ENCODE measurements at places on chromosomes 16 and 17.

GRCh38 chr16:89541792-89542191 lies 18.7 kb upstream of the RPL13 start:
- DNase-seq = no peak

- DNase-seq = no peak
Measured at GRCh38 chr16:4938683-4939030, 1.7 kb upstream of the PPL start.

DNA sequence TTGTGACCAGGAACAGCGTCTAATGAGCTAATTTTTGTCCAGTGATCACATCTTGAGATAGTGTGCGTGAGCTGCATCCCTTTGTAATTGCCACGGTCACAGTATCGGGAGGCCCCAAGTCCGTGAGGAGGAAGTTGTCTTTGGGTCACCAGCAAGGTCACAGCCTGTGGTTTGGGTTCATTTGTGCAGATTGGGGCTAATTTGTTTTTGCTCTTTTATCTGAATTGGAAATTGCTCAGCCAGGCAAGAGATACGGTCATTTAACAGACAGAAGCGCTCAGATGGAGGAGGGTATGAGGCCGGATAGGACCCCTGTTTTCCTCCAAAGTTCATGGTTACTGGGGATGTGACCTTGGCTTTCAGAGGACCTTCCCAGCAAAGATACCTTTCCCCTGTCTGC lies 174.1 kb downstream of the SNX29 start:
- no peak for DNase-seq

DNA sequence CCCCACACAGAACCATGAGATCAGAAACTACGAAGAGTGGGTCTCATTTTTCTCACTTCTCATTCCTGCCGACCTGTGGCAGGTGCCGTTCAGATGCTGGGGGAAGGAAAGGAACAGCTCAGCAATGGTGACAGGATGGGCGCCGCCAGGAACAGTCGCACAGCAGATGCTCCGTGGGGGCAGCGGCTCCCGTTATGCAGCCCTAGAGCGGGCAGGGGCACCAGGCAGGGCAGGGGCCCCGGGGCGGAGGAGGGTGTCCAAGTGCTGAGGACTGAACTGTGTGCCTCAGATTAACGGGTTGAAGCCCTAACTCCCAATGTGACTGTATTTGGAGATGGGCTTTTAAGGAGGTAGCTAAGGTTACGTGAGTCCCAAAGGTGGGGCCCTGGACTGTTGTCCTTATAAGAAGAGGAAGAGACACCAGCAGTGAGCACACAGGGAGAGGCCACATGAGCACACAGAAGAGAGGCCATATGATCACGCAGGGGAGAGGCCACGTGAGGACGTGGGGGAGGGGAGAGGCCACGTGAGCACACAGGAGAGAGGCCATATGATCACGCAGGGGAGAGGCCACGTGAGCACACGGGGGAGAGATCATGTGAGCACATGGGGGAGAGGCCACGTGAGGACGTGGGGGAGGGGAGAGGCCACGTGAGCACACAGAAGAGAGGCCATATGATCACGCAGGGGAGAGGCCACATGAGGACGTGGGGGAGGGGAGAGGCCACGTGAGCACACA lies 95.7 kb upstream of the METRNL start:
- peak; percentile 34 for DNase-seq

- no peak for DNase-seq
Measured at GRCh38 chr16:65769055-65769465, 597.4 kb upstream of the CDH5 start.

DNA sequence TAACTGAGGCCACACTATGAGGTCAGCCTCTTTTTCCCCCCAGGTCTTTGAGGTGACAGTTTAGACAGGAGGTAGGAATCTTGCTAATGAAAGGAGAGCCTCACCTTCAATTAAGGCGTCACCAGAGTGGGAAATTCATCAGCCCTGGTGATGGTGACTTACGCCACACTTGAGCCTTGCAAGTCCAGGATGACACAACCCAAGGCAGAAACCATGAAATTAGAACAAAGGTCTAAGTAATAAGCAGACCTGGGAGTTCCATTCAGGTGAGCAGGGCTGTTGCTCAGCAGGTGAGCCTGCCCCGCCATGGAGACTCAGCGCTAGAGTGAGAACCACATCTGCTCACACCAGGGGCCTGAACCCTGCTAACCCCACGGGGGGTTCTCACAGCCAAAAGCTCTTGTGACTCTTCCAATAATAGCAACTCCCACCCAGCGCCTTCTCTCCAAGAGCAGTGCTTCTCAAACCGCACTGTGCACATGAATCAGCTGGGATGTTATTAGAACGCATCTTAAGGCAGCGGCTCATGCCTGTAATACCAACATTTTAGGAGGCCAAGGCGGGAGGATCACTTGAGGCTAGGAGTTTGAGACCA lies 28.7 kb upstream of the KIFC3 start:
- no peak for DNase-seq

DNA sequence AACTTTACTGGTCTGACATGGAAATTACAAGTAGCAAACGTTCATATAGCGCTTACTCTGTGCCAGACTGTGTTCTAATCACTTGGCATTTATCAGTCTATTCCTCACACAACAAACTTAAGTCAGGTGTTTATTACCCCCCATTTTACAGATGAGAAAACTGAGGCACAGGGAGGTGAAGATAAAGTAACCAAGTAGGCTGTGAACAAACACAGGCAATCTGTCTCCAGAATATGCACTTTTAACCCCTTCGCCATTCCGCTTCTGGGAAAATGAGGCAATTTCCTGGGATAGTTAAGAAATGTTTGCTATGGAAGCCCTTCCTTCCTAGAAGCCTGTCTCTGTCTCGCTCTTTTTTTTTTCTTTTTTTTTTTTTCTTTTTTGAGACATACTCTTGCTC lies 12.2 kb upstream of the CXCL16 start:
- DNase-seq = no peak

- DNase-seq = no peak
Measured at GRCh38 chr17:30433514-30433913, 43.7 kb upstream of the GOSR1 start.

GRCh38 chr17:73492125-73492820 lies 152.0 kb downstream of the SDK2 start:
- no peak for DNase-seq

- DNase-seq = no peak
Measured at GRCh38 chr17:17121162-17121561, 78.9 kb downstream of the MPRIP start.

DNA sequence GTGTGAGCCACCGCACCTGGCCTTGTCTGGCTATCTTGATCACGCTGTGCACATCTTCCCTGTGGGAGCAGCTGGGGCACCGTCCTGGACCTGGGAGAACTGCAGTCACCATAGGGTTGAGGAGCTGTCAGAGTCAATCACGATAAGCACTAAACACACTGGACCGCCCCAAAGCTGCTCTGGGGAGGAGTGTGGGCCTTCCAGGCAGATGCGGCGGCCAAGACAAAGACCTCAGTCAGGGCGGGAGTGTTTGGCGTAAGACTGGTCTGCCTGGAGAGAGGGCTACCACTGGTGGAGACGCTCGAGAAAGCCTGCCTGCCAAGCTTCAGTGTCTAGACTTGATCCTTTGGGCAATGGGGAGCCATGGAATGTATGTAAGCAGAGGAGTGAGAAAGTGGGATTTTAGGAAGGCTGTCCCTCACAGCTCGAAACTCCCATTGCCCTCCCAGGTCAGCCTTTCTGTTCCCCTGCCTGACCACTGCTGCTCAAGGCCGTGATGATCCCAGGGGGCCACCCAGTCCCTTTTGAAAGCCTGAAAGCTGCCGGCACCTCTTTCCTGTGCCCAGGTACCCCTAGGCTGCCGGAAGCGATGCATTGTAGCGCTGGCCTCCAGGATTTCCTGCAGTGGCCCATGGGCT lies 29.3 kb upstream of the CIBAR2 start:
- no peak for DNase-seq

DNA sequence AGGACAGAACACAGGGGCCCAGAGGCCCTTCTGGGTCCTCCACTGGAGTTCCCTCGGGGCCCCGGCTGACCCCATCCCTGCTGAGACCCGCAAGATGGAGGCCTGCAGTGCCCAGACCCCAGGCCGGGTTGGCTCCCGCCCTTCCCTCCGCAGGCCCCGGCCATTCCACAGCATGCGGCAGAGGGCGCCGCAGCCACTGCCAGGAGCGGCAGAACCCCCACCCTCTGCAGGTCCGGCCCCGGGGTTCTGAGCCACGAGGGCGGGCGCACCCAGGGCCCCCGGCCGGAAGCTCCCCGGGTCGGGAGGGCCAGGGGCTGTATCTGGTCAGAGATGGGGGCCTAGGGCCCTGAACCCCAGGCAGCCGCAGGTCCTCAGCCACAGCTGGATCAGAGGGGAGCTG lies 2.4 kb upstream of the PERCC1 start:
- DNase-seq = peak; percentile 72

- no peak for DNase-seq
Measured at GRCh38 chr17:57585341-57586195, 159.5 kb downstream of the CCDC182 start.

DNA sequence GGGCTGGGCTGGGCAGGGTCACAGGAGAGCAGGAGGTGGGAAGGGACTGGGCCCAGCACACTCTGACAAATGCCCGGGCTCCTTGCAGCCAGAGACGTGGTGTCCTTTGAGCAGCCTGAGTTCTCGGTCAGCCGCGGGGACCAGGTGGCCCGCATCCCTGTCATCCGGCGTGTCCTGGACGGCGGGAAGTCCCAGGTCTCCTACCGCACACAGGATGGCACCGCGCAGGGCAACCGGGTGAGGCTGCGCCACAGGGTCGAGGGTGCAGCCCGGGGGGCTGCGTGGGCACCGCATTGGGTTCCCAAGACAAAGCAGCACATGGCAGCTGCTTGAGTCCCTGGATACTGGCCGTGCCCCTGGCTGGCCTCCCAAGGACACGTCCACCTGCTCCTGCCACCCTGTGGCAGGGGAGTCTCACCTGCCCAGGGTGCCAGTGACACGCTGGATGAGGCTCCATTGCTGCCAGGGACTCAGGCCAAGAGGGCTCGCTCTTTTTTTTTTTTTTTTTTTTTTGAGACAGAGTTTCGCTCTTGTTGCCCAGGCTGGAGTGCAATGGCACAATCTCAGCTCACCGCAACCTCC lies 21.3 kb downstream of the GALK1 start:
- no peak for DNase-seq

GRCh38 chr17:29445844-29446243 lies 55.7 kb downstream of the TAOK1 start:
- DNase-seq = no peak

- DNase-seq = no peak
Measured at GRCh38 chr17:66737524-66737923, 97.4 kb upstream of the CACNG5 start.

DNA sequence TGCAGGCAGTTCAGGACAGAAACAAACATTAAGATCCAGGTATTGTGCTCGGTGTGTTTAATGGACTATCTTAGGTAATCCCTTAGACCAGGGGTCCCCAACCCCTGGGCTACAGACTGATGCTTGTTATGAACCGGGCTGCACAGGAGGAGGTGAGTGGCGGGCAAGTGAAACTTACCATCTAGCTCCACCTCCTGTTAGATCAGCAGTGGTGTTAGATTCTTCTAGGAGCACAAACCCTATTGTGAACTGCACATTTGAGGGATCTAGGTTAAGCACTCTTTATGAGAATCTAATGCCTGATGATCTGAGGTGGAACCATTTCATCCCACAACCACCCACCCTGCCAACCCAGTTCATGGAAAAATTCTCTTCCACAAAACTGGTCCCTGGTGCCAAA lies 37.8 kb upstream of the ASIC2 start:
- no peak for DNase-seq

GRCh38 chr16:9612267-9612666 lies 520.8 kb downstream of the HAPSTR1 start:
- no peak for DNase-seq

GRCh38 chr17:40545660-40546059 lies 19.6 kb downstream of the CCR7 start:
- DNase-seq = no peak

DNA sequence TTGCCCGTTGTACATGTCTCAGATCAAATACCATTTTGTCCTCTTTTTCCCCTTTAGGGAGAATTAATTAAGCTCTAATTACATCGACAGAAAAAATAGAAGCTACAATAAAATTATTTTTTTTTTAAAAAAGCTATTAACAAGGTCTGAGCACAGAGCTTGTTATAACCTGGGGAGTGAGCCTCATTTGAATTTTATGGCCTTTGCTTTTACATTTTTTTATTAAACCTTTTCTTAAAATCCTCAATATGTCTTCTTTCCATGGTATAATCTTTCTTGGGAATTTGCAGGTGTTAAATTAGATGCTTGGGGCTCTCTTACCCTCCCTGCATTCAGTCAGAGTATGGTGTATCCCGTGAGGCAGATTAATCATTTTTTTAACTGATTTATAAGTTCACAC lies 212.5 kb upstream of the XYLT1 start:
- DNase-seq = no peak

GRCh38 chr16:50403491-50403890 lies 34.7 kb upstream of the BRD7 start:
- DNase-seq = no peak

DNA sequence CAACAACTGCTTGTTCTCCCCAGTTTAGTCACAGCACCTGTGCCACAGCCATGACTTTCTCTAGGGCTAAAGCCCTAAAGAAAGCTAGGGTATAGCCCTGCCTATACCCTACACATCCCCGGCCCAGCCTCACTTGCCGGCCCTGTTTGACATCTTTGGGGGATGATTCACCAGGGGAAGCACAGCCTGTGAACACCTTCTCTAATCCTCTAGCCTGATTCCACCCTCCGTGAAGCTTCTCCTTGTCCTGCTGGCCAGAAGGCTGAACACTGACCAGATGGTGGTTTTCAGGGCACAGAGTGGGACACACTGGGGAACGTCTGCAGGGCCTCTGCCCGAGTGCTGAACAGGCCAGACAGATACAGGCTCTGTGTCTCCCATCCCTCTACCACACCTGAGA lies 6.0 kb downstream of the CLEC16A start:
- DNase-seq = no peak

GRCh38 chr16:89593841-89594240 lies 18.3 kb downstream of the CPNE7 start:
- DNase-seq = no peak
